ENCODE measurements at places on chromosomes 1 and 21.

- DNase-seq, result no peak
Observed at GRCh38 chr1:6342056-6342455, 51.5 kb downstream of the ACOT7 start.

- DNase-seq, result peak; percentile 81
Observed at GRCh38 chr1:248838357-248839167, 538 bp downstream of the ZNF672 start.

- no peak for DNase-seq
Observed at GRCh38 chr1:201213926-201214325, 23.3 kb downstream of the IGFN1 start.

- no peak for DNase-seq
Observed at GRCh38 chr1:26949926-26950319, 10.3 kb downstream of the KDF1 start.

DNA sequence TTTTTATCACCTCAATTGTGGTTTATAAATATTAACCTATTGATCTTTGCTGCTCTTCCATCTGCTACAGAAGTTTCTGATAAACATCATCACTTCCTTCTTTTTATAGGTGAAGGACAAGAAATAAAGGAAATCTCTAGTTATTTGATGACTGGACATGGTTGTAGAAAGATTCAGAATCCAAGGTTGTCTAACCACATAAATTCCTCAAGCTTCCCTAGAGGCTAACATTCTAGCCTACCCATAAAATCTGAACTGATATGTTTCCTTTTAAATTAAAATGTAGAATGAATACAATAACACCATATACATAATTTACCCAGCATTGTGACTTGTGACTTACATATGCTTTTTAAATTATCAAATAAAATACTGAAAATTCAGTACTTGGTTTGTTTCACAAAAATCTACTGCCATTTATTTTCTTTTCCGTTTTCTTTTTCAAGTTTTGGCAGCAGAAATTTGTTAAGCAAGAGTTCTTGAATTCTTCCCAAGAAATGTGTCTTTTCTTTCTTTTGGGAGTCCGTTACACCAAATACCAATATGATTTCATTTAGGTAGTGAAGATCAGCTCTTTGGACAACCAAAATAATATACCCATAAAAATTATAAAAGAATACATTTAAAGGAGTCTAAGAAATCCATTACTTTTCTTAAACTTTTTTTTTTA lies 513.2 kb upstream of the ADGRL2 start:
- no peak for DNase-seq

DNA sequence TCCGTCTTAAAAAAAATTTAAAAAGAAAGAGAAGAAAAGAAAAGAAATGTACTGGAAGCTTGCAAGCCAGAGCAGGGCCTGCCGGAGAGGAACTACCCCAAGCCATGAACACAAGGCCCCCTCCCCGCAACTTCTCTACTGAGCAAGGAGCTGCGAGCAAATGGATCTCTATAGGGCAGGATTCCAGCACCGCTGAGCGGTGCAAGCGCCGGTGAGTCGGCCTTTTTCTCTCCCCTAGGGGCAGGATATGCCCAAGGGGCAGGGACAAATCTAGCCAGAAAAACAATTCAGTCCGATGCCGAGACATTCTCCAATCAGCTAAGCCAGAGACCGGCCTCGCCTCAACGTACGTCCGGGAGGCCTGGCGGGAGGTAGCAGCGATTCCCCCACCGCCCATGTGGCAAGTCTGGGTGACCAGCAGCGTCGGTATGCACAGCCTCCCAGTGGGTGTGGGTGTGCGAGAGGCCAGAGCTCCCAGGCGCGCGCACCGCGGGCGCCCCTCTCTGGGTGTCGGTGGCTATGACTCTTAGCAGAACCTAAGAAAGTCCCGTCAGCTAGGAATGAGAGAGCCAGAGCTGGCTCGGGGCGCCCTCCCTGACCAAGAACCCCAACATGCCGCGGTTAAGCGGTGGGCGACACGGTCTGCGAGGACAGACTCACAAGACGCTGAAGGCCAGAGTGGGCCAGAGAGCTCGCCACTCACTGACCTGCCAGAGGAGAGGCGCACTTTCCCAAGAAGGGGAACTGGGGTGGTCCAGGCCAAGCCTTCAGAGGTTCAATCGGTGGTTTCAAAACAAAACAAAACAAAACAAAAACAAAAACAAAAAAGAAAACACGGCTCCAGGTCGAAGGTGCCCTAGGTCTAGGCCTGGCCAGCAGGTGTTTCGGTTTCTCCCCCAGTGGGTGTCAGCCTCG lies 1.9 kb downstream of the CSMD2 start:
- no peak for DNase-seq

- DNase-seq, result no peak
Observed at GRCh38 chr1:176799327-176799726, 336.4 kb downstream of the PAPPA2 start.

DNA sequence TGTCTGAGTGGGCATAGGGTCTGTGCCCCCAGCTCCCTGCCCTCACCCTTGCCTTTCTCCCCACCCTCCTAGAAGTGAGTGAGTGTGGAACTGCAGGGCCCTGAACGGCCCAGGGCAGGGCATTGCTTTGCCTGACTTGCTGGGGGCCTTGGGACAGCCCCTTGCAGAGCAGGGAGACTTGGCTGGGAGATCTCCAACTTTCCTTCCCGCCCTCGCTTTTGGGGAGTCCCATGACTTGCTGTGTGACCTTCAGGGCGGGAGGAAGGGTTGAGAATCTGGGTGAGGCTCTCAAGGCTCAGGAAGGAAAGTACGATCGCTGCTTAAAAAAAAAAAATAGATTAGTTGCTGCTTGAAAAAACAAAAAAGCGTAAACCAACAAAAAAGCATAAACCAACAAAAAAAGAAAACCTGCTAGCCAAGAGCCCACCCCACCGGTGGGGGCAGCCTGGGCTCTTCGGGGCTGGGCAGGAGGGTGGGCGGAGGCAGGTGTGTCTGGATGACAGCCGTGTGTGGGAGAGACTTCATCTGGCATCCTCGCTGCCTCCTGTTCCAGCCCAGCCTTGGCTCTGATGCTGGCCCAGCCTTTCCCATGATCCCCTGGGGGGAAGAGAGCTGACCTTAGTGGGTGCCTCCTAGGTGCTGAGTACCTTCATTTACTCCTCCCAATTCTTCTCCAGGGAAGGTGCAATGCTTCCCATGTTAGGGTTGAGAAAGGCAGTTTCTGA lies 6.5 kb downstream of the NBL1 start:
- no peak for DNase-seq

DNA sequence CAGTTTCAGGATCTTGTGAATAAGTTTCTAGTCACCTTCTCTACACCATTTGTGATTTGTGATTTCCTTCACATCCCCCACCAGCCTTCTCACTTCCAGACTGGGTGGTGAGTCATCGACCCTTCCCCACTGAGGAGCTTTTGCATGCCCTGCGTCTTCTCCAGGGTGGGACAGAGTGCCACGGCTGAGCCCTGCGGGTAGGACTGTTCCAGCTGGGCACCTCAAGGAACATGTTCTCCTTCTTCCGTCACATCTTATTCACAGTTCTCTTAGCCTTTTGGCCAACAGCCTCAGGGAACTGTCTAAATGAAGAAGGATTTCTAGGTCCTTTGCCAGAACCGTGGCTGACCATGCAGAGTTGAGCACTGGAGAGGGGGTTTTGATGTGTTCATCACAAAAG lies 116.5 kb downstream of the TMEM53 start:
- no peak for DNase-seq

- no peak for DNase-seq
Observed at GRCh38 chr1:216740331-216740730, 17.1 kb upstream of the ESRRG start.

DNA sequence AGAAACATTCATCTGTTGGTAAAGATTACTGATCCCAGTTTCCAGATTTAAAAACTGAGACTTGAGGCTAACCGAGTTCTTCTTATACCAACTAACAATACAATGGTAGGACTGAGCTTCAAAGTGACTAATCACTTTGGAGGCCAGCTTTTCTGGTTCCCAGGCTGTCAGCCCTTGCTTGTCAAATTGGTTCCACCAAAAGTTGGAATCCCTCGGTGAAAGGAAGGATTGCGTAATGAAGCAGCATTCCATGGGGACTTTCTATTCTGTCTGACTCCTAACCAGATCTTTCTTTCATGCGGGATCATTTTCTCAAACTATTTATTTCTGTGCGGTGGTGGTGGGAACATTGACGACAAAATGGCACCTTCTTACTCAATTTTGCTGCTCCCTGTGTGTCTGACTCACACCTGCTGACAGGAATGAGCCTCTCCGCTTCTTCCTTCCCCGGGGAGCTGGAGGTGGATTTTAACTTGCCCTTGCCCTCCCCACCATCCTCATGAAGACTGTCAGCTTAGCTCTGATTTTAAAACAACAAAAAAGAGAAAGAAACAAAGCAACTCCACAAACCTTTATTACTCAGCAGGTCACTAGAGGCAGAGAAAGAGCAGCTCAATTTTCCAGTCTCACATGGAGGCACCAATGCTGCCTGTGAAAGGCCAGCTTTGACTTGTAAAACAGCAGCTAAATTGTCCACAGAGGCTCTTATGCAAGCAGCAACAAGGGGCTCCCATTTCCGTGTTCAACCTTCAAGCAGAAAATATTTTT lies 32.9 kb upstream of the RASAL2 start:
- DNase-seq, result no peak

- no peak for DNase-seq
Observed at GRCh38 chr1:60958001-60958400, 124.4 kb upstream of the NFIA start.

DNA sequence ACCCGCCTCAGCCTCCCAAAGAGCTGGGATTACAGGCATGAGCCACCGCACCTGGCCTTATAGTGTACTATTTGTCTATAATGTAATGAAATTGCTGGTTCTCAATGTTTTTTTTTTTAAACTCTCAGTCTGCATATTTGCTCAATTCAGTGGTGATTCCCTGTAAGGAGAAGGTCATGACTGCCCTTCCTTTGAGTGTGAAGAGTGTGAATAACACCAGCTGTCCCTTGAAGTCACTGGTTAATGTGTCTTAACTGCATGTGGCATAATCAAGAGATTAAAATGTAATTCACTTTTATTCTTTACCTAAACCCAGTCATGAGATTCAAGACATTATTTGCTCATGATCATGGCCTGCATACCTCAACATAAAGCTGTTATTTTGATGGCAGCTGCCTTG lies 30.5 kb downstream of the MTF2 start:
- no peak for DNase-seq

DNA sequence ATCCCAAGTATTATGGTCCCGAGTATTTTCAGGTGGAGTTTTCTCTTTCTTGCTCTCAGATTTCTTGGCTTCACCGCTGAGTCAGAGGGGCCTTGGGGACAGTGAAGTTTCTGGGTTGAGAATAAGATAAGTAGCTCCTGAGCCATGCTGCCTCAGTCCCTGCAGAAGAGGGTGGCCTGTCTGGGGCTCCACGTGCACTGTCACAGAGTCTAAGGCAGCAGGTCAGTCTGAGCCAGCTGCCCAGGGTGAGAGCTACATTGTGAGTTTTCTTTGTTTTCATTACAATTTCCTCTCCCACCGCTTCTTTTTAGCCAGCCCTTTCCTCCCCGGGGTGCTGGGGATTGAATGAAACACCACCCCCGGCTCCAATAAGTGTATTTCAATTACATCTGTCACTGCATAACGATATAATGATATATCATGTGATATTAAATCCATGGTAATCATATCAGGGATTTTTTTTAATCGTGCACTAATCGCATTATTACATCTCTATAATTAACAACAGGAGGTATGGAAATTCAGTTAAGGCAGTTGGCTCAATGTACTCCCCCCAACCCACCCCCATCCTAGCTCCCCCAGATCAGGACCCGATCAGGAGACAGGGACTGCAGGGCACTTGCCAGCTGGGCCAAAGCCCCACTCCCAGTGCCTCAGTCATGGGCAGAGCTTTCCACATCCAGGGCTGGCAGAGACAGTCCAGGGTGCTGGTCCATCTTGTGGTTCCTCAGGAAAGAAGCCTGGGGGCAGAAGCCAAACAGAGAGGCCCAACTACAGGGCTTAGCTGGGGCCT lies 43.7 kb downstream of the DMAP1 start:
- DNase-seq, result no peak

DNA sequence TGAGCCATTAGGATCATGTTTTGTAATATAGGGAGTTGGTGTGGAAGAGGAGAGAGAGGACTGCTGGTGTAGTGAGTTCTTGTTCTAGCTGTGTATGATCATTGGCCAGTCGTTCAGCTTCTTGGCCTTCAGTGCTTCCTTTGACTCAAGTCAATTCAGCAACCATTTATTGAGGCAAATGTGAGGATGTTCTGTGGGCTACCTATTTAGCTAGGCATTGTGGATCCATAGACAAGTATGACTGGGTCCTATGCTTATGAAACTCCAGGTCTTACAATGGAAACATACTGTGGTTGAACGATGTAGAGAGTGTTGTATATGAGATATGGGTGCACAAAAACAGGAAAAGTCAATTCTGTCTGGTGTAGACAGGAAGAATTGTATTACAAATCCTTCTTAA lies 41.7 kb downstream of the NFIA start:
- no peak for DNase-seq

- no peak for DNase-seq
Observed at GRCh38 chr1:166876540-166876838, 425 bp upstream of the TADA1 start.

GRCh38 chr1:30248373-30248772 lies 475.0 kb downstream of the MATN1 start:
- no peak for DNase-seq

DNA sequence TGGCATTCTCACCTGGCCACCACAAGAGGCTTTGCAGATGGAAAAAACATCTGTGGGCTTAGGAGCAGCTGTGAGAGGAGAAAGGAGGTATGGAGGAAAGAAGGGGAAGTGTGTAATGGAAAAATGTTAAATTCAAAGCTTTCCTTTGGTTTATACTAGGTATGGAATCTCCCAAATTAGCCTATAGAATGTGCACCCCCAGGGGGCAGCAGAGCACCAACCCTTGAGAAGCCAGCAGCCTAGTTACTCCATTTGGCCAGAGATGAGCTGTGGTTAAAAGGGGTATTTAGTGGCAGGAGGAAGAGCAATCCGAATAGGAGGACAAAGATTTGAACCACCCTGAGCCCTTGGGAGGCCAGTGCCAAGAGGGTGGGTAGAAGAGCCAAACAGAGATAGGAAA lies 97.5 kb upstream of the CTTNBP2NL start:
- no peak for DNase-seq

DNA sequence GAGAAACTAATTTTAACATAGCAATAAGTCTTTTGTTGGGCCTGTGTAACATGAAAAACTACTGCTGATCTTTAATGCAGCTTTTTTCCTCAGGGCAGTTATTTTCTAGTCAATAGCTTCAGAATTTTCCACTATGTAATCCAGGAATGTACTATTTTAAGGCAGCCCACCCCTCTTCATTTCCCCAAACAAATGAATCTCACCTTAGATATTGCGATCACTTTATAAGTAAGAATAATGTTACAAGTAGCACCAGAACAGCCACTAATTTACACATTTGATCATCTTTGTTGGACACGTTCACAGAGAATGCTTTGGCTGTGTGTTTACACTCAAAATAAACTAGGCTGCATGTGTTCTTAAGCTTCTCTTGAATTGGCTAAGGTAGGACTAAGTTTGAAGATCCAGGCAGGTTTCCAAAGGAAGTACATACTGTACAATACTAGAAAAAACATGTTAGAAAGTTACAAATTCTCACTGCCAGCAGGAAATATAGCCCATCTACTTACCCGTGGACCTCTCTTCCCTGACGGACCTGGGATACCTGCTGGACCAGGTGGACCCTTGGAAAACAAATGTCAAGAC lies 41.7 kb downstream of the COL24A1 start:
- no peak for DNase-seq

Data from activated T-cell treated with anti-CD3 and anti-CD28 coated beads for 1 hour (primary cell).